ENCODE measurements at places on chromosomes 11 and 22.

- DNase-seq, result no peak
Measured at GRCh38 chr11:134878785-134879184, 466.7 kb upstream of the B3GAT1 start.

DNA sequence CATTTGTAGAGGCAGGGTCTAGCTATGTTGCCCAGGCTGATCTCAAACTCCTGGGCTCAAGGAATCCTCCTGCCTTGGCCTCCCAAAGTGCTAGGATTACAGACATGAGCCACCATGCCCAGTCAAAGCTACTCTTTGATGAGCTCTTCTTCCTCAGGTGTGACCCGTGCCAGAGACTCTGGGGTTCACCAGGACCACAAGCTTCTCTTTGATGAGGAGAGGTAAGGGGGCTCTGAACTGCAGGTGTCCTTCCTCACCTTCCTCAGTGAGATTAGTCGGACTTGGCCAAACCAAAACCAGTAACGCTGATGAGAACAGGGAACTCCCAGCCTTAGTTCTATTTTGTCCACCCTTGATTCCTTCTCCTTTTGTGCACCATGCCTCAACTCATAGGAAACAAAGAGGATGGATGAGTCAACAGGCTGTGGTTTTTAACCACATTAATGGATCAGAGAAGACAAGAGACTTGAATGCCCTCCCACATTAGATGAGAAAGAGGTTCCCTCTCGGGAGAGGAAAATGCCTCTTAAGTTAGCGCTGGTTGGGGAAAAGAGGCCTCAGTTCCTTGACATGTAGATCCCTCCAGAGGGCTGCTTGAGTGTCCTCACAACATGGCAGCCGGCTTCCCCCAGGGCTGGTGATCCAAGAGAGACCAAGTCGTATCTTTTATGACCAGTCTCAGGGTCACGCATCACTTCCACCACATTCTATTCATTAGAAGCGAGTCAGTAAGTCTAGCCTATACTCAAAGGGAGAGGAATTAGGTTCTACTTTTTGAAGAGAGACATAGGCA is 25.7 kb upstream of the CTR9 start:
- no peak for DNase-seq

GRCh38 chr11:73921180-73921579 is 29.6 kb upstream of the DNAJB13 start:
- no peak for DNase-seq

DNA sequence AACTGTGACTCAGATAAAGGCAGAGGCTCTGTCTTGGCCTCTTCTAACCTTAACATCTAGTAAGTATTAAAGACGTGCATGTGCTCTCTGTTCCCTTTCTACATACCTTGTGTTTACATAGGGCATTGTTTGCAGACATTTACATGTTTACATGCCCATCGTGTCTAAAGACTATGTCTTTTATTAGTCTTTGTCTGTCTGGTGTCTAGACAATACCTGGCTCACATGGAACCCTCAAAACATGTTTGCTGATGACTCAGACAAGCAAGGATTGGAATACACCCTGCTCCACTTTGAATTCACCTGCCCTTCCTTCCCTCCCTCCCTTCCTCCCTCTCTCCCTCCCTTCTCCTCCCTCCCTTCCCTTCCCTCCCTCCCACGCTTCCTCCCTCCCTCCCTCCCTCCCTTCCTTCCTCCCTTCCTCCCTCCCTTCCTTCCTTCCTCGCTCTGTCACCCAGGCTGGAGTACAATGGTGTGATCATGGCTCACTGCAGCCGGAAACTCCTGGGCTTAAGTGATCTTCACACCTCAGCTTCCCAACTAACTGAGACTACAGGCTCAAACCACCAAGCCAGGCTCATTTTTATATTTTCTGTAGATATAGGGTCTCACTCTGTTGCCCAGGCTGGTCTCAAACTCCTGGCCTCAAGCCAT is 23.7 kb upstream of the SORL1-AS1 start:
- peak; percentile 24 for DNase-seq

- DNase-seq, result no peak
Measured at GRCh38 chr22:38348751-38349496, 31.7 kb upstream of the CSNK1E start.

- DNase-seq, result no peak
Measured at GRCh38 chr11:3995307-3995706, 99.3 kb upstream of the RRM1 start.

DNA sequence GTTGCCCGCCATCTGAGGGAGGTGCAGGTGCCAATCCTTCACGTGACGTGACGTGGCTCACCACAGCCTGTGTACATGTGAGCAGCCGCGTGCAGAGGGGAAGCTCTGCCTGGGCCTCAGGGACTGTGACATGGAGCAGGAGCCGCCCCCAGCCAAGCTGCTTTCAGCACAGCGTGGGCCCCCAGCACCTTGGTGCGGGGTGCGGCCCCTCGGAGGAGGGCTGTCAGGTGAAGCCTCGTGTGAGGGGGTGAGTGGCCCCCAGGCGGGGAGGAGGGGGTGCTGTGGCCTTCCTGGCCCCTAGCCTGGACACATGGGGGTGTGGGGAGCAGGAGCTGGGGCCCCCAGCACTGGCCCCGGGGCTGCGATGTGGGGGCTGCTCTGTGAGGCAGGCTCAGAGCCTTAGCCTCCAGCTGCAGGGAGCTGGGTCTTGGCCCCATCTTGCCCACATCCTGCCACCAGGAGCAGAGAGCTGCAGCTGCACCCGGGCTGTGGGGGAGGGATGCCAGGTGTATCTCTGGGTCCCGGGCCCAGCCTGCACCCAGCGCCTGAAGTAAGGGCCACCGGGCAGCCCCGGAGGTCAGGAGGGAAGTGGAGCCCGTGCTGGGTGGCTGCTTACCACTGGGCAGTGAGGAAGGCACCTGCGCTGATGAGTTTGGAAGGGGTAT is at the start of gene ADORA2A:
Gene ADORA2A (plus strand): TSS at position 100 of the 665 bp plus-strand sequence. CDS start 5,806 bp downstream, outside the sequence.
- DNase-seq, result no peak

GRCh38 chr22:19756288-19757128 is 4.1 kb upstream of the TBX1 start:
- no peak for DNase-seq

GRCh38 chr11:8242499-8243280 is 21.0 kb downstream of the LMO1 start:
- DNase-seq, result peak; percentile 24

- no peak for DNase-seq
Measured at GRCh38 chr11:76939219-76939631, 78.5 kb downstream of the ACER3 start.

GRCh38 chr11:68317147-68317785 is 4.9 kb downstream of the LRP5 start:
- peak; percentile 6 for DNase-seq

DNA sequence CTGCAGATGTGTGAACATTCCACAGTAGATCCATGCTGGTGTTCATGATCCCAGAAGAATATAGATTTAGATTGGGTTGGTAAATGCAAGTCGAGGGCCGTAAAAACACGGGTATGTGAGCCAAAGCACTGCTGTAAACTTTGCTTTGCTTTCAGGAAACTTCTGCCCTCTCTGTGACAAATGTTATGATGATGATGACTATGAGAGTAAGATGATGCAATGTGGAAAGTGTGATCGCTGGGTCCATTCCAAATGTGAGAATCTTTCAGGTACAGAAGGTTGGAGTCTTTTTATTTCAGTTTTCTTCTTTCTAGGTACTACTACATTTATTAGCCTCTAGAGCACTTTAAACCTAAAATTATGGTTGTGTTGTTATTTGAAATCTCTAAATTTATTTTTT is 36.2 kb upstream of the TTC36 start:
- DNase-seq, result no peak

DNA sequence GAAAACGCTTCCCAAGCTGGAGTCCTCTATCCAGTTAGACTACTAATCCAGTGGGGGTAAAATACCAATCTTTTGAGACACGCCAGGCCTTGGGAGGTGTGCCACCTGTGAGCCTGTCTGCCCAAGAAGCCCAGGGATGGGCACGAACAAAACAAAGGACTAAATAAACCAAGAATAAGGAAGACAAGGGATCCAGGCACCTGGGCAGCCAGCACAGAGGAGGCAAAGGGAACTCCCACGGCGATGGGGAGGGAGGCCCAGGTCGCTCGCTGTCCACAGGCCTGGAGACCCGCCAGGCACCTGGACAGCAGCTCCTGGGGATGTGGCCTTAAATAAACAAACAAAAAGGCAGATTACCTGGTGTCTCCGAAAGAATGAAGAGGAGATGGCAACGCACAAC is 31.4 kb downstream of the LRFN4 start:
- no peak for DNase-seq

- DNase-seq, result no peak
Measured at GRCh38 chr11:64534391-64534801, 56.6 kb upstream of the SLC22A12 start.

GRCh38 chr11:62345861-62346260 is 8.6 kb downstream of the ASRGL1 start:
- no peak for DNase-seq

DNA sequence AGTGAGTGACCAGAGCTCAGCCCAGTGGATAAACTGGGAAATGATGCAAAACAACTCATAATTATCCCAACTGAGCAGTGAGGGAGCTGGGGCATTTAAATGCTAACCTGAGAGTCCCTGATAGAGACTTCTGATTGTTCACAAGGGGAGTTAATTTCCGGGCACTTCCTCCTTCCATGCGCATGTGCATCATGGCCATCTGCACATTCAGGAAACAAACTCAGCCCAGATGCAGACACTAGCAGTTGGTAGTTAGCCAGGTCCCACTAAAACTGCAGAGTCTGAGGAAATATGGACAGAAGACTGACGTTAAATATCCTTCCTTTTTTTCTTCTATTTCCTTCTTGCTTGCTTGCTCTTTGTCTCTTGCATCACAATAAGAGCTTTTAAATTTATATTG is 852.1 kb upstream of the LRRC4C start:
- DNase-seq, result peak; percentile 1

DNA sequence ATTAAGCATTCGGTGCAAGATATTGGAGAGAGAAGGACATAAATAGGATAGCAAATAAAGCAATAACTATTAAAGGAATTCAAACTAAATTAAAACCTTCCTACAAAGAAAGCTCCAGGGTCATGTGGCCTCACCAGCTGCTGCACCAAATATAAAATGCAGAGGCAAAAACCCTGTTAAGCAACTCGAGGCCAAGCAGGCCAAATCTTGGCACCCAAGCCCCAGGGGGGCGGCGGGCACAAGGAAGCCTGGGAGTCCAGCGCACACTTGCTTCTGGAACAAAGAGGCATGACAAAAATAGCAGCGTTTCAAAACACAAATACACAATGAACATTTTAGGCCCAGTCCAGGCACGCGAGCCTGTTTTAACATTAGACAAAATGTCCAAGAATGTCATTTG is 20.8 kb downstream of the KRTAP5-6 start:
- DNase-seq, result peak; percentile 43

- no peak for DNase-seq
Measured at GRCh38 chr11:77548552-77549445, 41.0 kb upstream of the AQP11 start.

- DNase-seq, result no peak
Measured at GRCh38 chr11:115939731-115940421, 435.7 kb upstream of the CADM1 start.

DNA sequence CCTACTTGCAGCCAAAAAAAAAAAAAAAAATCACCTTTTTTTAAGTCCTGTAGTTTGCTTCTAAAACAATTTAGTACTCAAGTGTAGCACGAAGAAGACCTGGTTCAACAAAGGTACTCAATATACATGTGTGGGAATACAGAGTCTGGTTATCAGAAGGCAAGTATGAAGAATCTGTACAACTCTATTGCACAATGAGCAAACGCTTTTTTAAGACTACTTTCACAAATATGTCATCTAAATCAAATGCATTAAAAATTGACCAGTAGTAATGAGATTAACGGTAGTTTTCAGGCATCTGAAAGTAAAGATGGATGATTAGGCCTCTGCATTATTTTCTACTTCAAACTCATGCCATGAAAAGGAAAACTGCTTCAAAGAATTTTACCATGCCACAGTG is 9.5 kb downstream of the CHORDC1 start:
- DNase-seq, result no peak

DNA sequence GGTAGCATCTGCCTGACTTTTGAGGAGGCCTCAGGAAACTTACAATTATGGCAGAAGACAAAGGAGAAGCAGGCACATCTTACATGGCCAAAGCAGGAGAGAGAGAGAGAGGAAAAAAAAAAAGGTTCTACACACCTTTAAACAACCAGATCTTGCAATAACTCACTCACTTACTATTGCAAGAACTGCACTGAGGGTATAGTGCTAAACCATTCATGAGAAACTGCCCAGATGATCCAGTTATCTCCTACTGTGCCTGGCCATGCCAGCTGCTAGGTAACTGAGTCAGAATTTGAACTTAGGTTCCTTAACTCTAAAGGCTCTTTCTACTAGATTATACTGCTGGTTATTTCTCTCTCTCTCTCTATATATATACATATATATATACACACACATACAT is 7.3 kb downstream of the HORMAD2 start:
- no peak for DNase-seq

DNA sequence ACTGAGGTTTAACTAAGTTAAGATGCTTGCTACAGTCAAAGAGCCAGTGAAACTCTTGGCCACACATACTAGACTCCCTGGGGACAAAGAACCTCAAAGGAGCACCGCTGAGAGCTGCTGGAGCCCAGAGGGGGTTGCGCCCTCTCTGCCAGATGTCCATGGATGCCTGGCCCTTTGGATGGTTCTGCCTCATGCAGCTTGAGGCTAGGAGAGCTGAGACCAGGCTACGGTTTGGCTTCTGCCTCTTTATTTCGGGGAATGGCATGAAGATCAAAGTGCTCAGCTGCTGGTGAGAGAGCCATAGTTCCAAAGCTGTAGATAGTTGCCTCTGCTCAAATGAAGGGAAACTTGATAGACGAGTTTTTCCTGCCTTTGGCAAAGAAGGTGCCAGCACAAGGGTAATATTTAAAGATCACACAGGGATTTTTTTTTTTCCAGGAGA is 43.0 kb downstream of the RASSF10 start:
- DNase-seq, result peak; percentile 52

DNA sequence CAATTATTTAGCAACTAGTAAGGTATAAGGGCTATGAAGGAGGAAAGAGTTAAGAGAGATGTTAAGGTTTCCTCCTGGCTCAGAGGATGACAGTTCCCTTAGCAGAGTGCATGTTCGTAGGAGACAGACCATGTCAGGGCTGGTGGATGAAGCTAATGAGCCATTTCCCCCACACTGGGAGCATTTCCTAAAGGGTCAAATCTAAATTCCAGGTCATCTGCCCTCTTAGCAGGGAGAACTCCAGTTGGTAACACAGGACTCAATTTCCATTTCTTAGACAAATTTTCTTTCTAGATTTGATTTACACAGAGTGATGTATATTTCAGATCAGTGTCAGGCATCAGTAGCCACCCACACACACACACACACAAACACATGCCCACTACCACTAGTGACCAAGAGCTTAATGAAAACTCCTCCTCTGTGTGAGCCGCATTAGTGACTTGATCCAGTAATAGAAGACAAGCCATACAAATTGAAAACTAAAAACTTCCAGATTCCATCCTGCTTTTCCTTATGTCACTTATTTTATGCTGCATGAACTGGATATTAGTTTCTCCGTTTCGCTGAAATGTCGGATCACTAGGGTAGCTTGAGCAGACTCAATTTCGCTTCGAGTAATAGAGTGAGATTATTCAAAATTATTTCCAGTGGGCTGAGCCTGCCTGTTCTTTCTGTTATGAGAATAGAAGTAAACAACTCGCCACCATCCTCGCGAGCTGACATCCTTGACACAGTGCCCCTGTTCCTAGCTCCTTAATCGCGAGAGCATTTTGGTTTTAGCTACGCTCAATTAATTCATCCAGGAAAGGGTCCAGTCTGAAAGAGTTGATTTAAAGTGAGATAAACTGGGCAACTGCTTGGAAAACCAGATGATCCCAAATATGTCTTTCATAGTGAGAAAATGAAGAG is 582.6 kb downstream of the SOX6 start:
- DNase-seq, result peak; percentile 65

All from tongue (tissue), 3 donors.